ENCODE measurements at places on chromosomes 12 and 14.

GRCh38 chr14:80387563-80387981, 176.3 kb upstream of the DIO2 start:
- no peak for DNase-seq

GRCh38 chr12:47067771-47068431, 11.5 kb upstream of the PCED1B start:
- no peak for DNase-seq

DNA sequence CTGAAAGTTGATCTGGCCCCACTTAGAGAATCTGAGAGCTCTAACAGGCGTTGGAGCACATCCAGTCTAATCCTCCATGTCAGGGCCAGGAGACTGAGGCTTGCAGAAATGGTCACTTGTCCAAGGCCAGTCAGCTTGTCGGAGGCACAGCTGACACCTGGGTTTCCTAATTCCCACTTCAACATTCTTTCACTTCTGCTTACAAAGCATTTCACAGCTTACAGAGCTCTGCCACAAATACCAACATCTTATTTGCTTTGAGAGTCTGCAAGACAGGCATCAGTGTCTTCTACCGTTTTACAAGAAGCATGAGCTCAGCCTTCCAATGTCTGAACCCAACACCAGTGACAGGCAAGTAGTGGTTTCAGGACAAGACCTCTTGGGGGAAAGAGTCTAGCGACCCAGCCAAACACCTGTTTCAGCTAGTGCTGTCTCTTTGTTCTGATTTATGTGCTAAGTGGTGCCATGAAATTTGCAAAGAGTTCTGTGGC, 31.8 kb downstream of the ISCA2 start:
- DNase-seq, result no peak

DNA sequence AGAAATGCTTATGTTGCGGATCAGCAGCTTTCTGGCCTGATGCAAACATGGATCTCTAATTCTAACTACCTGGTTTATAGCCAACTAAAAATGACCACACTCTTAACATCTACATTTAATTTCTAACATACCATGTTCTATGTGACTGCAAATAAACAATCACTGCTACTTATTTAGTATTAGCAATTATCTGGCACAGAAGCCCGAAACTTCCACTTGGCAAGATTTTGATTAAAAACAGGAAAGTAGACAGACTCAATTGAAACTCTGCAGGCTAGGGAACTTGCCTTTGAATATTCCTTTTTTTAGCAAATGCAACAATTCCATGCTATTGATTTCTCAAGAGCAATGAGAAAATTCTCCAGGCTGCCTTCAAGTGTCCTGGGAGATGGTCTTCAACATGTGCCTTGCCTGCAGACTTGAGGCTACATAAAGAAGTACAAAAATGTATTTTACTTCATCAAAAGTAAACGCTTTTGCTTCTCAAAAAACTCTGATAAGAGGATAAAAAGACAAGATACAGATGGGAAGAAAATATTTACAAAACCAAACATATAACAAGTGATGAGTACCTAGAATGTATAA, 9.1 kb upstream of the TMCC3 start:
- DNase-seq, result no peak

DNA sequence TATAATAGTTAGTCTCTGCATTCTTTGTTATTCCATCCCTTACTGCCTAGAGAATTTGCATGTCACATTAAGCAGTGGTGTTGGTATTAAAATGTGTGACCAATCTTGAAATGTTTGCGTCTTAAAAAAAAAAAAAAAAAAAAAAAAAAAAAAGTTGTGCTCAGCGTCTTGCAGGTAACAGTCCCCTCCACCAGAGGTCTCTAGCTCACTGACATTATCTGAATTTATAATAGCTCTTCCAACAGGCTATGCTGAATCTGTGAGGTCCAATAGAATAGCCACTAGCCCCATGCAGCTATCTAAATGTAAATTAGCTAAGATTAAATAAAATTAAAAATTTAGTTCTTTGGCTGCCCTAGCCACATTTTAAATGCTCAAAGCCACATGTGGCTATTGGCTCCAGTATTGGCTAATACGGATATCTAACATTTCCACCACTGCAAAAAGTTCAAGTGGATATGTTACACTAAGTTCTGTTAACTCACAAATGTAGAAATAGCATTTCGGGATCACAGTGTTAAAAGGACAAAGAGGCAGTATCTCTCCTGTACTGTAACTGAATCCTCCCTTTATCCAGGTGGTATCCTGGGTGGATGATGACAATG, 28.7 kb downstream of the NKX2-8 start:
- peak; percentile 31 for DNase-seq

DNA sequence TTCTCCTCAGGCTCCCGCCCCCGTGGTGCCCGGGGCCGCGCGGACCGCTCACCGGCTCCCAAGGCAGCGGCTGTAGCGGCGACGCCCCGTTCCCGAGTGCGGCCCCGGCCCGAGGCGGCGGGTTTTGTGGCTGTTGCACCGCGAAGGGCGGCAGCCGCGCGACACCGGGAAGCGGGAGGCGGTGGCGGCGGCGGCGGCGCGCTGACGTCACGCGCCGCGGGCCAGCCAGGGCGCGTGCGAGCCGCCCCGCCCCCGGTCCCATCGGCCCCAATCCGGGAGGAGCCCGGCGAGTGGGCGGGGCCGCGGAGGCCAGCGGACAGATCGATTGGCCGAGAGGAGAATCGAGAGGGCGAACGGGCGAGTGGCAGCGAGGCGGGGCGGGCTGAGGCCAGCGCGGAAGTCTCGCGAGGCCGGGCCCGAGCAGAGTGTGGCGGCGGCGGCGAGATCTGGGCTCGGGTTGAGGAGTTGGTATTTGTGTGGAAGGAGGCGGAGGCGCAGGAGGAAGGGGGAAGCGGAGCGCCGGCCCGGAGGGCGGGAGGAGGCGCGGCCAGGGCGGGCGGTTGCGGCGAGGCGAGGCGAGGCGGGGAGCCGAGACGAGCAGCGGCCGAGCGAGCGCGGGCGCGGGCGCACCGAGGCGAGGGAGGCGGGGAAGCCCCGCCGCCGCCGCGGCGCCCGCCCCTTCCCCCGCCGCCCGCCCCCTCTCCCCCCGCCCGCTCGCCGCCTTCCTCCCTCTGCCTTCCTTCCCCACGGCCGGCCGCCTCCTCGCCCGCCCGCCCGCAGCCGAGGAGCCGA, at the start of gene YY1:
Gene YY1, plus strand, starts transcription at position 726 of the 792 bp plus-strand sequence. CDS start 101 bp downstream, outside the sequence.
- DNase-seq, result peak; percentile 100

DNA sequence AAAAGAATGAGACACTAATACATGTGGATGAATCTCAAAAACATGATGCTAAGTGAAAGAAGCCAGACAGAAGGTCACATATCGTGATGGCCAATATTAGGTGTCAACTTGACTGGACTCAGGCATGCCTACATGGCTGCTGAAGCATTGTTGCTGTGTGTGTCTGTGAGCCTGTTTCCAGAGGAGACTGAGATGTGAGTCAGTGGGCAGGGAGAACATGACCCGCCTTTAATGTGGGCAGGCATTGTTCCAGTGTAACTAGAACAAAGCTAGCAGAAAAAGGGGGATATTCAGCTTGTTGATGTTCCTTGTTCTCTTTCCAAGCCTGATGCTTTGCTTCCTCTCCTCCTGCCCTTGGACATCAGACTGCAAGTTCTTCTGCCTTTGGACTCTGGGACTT, 47.6 kb downstream of the DCAF5 start:
- no peak for DNase-seq
